Fibroblast of skin of right biceps (primary cell): ENCODE measurements at places on chromosomes 2 and 18.
A peak's percentile ranks its signal among the peaks of the same experiment; 100 is the strongest.

DNA sequence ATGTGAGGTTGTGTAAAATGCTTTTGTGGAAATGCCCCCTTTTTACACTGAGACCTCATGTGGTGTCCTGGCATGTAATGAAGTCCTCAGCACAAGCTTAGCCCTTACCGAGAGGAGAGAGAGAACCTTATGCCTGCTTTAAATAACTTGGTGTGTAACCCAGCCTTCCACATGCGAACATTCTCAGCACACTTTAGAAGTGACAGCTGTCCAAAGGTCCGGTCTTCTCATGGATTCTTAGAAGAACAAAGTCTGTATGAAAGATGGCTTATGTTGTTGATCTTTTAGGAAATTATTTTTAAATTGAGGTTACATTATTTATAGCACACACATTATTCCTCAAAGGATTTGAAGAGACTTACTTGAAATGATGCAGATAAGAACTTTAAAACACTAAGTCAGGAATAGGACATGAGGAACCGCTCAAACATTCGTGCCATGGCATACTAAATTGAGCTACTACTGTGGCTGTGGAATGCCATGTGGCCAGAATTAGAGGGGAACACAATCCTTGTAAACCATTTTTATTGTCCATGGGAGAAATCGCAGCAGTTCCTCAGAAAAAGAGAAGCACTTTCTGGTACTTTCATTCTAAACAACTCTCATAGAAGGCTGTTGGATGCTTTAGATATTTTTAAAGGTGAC, 79.6 kb downstream of the WDSUB1 start:
- no peak for DNase-seq

DNA sequence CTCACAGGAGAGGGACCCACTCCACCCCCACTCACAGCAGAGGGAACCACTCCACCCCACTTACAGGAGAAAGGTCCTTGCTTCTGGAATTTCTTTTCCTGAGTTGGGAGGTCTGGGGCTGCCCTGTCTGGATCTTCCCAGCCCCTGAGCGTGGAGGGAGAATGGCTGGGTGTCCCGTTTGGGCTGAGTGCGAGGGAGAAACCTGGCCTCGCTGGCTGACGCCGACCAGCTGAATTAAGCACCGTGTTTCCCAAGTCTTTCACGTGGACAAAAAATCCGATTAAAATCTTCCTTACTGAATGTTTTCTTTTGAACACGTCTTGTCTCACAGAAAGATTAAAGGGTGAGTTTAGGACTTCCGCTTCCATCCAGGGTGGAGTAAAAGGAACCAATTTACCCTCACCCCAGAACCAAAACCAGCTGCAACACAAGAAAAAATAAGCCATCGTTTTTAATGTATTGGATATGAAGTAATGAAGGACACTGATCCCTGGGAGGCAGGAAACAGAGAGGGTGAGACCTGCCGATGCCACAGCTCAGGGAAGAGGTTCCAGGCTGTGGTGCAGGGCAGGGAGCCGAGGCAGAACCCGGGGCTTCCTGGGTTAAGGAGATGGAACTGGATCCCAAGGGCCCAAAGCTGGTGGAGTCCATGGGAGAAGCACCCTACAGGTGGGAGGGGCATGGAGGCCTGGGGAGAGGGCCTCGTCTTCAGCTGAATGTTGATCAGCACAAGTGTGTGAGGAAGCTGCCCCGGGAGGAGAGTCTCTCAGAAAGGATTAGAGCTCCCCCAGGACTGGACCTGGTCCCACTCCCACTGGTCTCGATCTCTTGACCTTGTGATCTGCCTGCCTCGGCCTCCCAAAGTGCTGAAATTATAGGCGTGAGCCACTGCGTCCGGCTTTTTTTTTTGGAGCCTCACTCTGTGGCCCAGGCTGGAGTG, 60.3 kb downstream of the RTP5 start:
- no peak for DNase-seq

DNA sequence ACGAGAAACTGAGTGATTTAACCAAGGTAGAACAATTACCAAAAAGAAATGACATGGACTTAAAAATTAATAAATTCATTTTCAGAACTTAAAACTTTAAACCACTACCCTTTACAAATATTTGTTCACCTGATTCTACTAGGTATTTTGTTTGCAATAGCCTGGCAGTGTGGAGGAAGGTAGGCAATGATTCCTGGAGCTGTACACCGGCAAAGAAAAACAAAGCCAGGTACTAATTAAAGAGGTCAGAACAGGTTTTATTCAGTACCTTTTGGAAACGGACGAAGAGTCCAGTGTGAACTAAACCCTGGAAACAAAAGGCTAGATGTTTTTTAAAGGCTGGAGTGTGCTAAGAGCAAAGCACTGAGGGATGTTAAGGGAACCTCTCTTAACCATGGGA, 561.3 kb upstream of the FSHR start:
- DNase-seq: no peak

DNA sequence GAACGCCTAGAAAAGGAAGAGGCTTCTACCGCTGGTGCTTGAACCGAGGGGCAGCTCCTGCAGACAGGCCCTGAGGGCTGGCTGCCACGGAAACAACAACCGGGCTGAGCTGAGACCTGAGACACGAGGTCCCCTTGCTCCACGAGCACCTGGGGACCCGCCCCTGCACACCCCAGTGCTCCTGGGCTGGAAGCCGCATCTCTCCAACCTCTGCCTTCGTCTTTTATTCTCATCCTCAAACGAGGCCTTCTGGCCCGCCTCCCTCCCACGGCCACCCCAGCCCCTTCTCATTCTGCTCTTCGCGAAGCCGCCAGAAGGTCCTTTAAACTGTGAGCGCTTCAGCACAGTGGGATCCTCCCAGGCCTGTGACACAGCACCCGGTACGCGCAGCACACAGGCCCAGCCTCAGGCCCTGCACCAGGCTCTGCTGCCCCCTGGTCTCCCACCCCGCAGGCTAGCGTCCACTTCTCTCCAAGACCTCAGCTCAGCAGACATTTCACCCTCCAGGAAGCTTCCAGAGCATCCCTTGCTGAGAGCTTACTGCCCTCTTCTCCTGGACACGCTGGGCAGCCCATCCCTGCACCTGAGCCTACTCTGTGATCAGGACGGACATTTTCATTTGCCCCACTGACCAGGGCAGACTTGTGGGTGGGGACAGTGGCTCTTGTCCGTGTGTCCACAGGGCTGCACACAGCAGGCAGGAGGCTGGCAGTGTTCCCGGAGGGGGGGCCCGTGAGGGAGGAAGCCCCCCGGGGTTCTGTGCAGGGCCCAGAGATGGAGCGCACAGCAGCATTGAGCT, 149.7 kb downstream of the PXDN start:
- DNase-seq: no peak

- peak; percentile 86 for DNase-seq
These were observed at the start of gene RAPH1 for GRCh38 chr2:203535078-203535783. TSS of gene RAPH1 (minus strand) at chr2:203535301. CDS start at chr2:203495353, 39,948 bp downstream.

DNA sequence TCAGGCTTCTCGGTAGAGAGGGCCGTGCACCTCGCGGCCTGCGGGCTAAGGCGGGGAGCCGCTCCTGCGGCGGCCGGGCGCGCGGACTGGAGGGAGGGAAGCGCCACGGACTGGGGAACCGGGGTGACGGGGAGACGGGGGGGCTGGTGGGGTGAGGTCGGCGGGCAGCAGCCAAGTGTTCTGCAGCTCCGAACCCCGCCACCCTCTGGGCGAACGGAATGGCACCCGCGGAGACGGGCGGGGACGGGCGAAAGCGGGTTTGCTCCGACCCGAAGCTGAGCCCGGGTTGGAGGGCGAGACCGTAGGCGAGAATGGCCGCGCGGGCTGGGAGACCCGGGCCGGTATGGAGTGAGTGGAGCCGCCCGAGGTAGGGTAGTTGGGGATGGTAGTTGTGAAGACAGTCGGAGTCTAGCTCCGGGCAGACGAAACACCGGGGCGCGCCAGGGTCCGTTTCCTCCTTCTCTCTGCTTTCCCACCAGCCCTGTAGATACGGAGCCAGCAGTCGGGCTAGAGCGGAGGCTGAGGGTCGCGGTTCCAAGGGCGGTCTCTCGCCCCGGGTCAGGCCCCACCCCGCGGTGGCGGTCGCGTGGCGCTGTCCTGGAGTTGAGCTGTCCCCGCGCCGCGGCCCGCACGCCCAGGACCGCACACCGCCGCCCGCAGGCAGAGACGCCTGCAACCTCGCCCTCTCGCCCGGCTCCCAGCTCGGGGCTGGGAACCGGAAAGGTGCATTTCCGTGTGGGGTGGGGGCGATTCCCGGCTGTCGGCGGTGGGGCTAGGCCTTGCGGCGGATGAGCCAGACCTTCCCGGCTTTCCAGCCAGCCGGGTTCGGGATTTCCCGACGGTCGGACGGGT, 160.3 kb upstream of the SIX2 start:
- DNase-seq: no peak

DNA sequence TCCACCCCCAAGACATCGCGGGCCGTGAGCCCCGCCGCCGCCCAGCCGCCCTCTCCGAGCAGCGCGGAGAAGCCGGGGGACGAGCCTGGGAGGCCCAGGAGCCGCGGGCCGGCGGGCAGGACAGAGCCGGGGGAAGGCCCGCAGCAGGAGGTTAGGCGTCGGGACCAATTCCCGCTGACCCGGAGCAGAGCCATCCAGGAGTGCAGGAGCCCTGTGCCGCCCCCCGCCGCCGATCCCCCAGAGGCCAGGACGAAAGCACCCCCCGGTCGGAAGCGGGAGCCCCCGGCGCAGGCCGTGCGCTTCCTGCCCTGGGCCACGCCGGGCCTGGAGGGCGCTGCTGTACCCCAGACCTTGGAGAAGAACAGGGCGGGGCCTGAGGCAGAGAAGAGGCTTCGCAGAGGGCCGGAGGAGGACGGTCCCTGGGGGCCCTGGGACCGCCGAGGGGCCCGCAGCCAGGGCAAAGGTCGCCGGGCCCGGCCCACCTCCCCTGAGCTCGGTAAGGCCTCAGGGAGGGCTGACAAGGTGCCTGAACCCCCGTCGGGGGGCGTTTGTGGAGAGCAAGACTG, 14.2 kb downstream of the SPEG start:
- DNase-seq: no peak

GRCh38 chr2:137173463-137173862, 408.1 kb downstream of the THSD7B start:
- DNase-seq: peak; percentile 90

- DNase-seq: no peak
These were observed 52.0 kb downstream of the TEKT4 start for GRCh38 chr2:94923196-94923595.

- no peak for DNase-seq
These were observed 74.4 kb upstream of the CTDP1 start for GRCh38 chr18:79604913-79605880.

- no peak for DNase-seq
These were observed 63.8 kb downstream of the SETBP1 start for GRCh38 chr18:44744161-44745121.

DNA sequence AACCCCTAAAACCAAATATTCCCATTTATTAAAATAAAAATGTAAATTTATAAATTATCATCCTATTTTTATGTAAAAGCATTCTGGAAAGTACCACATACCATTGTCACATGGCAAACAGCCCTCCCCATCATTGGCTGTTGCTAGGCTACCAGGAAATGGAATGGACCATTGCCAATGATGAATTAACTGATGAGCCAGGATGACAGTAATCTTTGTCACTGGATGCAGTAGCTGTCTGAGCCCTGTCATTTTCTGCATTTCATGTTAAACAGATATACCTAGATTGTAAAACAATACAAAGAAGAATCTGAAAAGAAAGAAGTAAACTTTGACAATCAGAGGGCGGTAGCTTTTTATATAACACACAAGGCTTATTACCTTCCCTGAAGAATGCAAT, 641.4 kb downstream of the BCL11A start:
- peak; percentile 9 for DNase-seq
